ENCODE measurements at places on chromosomes 6 and 20.
A peak's percentile ranks its signal among the peaks of the same experiment; 100 is the strongest.

- DNase-seq: no peak
Observed at GRCh38 chr6:41430875-41431274, 95.5 kb downstream of the NCR2 start.

GRCh38 chr6:73004861-73005260 lies 220.4 kb downstream of the KHDC1L start:
- no peak for DNase-seq

DNA sequence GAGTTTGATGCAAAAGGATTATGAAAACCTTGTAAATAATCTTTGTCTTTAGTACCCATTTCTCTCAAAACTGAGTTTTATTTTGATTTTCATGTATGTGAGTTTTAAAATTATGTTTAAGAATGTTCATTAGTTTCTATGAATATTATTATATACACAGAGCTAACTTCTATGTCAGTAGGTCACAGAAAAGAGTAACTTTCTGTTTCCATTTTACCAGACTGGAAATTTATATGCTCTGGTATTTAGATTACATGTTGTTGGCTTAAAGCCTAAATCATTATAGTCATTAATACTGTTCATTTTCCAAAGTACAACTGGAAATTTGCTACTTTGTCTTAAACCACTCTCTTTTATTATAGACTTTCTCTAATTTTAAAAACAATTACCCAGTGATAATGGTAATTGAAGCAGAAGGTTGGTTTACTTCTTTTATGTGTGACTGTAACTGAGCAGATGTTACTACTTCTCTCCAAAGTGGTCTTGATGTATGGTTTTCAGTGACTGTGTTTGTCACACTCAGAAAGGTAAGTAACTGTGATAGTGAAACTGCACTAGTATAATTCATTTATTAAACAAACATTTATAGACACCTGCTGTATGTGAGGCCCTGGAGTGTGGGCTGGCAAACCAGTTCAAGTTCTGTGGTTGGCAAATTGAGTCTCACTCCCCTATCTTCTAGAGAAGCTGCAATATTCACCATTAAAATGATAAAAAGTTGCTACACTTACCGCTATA lies 13.2 kb downstream of the CRYBG1 start:
- DNase-seq: no peak

DNA sequence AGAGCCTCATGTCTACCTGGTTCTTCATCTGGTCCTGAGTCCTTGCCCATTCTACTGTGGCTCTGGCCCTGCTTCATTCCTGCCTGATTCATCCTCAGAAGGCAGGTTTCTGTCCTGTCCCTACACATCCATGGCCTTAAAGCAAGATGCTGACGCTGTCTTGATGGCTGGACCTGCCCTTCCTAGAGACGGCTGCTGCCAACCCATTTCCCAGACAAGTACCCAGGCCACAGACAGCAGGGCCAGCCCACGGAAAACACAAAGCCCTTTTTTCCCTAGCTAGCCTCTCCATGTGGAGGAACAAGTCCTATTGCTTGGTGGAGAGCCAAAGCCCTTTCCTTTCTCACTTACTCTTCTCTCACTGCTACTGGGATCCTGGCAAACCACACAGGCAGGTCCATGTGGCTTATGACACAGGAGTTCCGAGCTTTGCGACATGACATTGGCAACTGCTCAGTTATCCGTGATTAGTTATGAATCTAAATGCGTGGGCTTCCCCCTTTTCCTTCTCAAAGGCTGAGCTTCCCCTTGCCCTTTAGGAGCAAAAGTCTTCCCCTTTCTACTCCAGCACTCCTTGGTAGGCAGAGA lies 72.9 kb downstream of the SLC22A3 start:
- no peak for DNase-seq

- peak; percentile 64 for DNase-seq
Observed at GRCh38 chr6:34243901-34244884, 4.6 kb downstream of the SMIM29 start.

DNA sequence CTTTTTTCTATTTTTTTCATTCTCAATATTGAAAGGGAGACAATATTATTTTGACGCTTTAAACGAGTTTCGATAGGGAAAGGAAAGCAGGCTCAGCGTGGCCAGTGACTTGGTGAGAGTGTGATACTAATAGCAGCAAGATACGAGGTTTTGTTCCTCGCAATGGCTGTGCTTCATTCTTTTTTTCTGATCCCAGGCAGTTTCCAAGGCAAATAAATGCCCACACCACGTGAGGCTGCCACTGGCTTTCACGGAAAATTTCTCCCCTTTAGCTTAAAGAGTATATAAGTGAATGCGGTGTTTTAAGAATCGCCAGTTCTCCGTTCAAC lies 196.4 kb upstream of the ZNF184 start:
- DNase-seq: no peak

DNA sequence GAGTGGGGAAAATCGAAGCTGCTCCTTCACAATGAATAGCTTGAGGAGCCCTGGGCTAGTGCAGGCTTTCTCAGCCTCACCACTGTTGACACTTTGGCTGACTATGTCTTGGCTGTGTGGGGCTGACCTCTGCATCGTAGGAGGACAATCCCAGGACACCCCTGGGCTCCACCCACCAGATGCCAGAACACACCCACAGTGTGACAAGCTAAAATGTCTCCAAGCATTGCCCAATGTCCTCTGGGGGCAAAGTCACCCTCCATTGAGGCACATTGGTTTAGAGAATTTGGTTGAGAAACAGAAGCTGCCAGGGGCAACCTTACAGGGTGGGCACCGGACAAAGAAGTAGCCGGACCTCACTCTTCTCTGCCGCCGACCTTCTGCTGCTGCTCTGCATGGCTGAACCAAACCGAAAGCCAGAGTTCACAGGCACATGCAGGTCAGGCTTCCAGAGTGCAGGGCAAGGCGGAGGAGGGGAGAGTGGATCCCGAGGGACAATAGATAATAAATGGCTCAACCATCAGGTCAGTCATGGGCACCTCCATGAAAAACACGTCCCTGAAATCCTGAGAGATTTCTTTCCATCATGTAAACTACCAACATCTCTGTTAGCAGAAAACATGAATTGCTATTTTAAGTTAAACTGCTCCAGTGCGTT lies 189.0 kb downstream of the LRFN2 start:
- no peak for DNase-seq

DNA sequence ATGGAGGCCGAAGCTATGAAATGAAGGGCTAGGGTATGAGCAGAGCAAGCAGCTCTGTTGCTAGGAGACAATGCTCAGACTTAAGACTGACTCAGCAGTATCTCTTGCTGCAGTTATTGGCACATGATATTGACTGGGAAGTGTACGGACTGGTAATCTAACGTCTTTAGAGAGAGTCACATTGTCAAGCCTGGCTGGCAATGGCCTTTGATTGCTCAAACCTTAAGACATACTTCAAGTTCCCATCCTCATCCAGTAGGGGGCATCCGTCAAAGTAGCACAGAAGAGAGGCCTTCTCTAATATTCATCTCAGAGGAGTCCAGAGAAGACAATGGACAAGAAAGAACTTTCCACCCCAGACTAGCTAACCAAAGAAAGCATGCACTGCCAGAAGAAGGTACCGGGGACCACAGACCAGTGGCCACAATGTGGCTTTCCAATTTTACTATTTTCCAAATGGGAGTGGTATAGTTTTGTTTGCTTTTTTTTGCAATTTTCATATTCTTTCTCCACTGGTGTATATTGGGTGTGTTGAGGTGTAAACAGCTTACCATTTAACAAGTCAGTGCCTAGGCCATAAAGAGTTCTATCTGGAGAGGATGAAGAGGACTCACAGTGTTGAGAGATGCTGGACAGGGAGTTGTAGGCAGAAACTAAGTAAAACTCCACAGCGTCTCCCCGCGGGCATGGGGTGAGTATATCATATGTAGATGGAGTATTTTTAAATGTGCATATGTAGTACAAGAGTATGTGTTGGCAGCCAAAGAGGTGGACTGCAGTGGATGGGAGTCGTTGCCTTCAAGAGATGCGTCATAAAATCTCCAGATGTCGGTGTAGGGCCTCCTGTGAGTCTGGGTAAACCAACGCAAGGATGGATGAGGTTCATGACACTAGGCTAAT lies 36.7 kb downstream of the LRFN2 start:
- peak; percentile 26 for DNase-seq

- no peak for DNase-seq
Observed at GRCh38 chr20:10481676-10482075, 46.6 kb downstream of the SLX4IP start.

- no peak for DNase-seq
Observed at GRCh38 chr20:10531848-10532247, 96.7 kb downstream of the SLX4IP start.

DNA sequence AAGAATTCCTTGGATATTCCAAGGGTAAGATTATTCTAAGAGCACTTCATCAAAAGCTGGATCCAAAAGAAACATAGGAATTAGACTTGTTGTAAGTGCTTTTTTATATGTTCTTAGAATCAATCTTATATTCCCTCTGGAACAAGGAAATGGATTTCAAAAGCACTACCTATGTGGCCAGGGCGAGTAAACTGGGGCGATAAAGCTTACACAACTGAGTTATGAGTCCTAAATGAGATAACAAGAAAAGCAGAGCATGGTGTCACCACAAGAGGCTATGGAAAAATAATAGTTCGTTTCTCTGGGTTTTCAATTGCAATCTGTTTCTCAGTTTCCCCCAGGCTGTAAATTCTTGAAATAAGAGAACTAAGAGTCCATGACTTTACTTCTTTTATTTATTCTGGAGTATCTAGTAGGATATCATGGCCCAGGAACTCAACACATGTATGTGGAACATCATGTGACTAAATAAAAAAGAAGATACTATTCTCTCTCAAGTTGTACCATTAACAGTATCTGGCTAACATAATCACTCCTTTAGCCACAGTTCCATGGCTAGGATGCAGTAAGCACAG lies 51.5 kb downstream of the NUDT3 start:
- DNase-seq: no peak

- DNase-seq: no peak
Observed at GRCh38 chr6:34049395-34050342, 96.2 kb downstream of the GRM4 start.

GRCh38 chr20:44615876-44616603 lies 33.7 kb downstream of the PKIG start:
- DNase-seq: no peak

- no peak for DNase-seq
Observed at GRCh38 chr6:3426927-3427686, 29.7 kb downstream of the SLC22A23 start.

DNA sequence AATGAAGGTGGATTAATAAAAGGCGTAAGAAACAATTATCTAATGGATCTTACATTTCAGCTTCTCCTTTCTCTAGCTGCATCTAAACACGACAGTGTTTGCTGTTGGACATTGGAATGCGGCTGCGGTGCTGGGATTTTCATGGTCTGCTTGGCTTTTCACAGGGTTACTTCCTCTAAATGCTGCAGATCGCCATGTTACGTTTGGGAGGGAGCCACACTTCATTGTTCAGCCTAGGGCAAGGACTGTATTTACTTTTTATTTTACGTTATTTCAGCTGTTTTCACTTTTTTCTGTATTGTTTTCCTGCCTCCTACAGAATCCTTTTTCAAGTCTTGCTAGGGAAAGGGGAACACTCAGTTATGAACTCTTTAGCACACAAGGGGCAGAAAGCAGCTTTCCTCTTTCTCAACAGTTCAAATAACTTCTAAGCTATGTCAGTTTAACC lies 97.9 kb upstream of the MTHFD1L start:
- no peak for DNase-seq

GRCh38 chr20:60064554-60065196 lies 106.5 kb downstream of the CDH26 start:
- no peak for DNase-seq

- DNase-seq: no peak
Observed at GRCh38 chr20:6812530-6812929, 45.0 kb downstream of the BMP2 start.

GRCh38 chr6:150463852-150464251 lies 95.0 kb downstream of the IYD start:
- DNase-seq: no peak

DNA sequence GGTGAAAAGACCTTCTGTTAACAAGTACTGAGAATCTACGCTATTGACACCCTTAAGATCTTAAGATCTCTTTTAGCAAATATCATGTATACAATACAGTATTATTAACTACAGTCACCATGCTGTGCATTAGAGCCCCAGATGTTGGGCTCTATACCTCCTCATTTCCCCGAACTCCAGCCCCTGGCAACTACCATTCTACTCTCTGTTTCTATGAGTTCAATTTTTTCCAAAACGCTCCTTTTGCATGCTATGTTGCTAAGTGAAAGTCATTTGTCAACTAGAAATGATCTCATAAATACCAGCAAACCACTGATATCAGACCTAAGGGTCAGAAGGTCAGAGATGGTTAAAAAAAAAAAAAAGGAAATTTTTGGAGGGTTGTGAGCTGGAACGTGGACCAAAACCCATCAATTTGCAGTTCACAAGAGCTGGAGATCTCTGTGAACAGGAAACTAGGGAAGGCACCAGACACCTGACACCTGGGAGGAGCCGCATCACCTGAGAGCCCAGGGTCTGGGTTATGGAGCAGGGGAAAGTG lies 122.0 kb upstream of the KCNK16 start:
- DNase-seq: no peak

DNA sequence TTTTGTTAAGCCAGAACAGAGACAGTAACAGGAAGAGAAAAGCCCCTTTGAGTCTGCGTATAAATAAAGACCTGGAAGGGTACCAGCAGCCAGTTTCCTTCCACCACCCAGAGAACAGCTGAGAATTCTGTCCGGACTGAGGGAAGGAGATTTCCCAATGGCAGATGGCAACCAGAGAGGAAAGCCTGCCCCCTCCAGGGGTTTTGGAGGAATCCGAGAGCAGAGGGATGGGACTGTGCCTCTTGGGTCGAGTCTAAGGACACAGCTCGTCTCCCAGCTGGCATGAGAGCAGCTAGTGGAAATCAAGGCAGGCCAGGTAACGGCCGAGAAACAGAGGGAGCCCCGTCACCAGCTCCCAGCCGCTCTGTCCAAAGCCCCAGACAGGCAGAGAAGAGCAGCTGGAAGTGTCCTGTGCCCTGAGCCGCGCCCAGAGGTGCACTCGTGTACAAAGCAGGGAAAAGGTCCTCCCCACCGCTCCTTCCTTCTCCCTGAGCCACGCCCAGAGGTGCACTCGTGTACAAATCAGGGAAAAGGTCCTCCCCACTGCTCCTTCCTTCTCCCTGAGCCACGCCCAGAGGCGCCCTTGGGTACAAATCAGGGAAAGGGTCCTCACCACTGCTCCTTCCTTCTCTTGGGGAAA lies 134.0 kb upstream of the SNX9 start:
- DNase-seq: no peak

DNA sequence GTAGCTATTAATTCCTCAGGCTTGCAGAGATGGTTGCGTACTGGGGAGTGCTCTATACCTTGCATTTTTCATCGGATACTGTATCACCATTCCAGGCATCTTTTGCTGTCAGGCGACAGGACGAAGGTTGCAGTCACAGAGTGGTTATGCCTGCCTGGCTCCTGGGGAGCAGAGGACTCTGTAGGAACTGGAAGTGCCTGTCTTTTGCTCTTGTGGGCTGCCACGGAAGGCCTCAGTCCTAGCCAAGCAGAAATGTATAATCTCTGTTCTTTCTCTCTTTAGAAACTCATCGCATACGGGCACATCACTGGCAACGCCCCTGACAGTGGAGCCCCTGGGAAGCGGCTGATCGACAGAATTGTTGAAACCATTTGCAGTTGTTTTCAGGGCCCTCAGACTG lies 29.5 kb downstream of the ARFGEF2 start:
- DNase-seq: no peak

GRCh38 chr6:42462474-42462972 lies 10.8 kb upstream of the TRERF1 start:
- no peak for DNase-seq

Data from CD4-positive, alpha-beta T cell treated with Interleukin-1 beta for 1 hour (primary cell).